ENCODE measurements at places on chromosomes 6 and 20. TPM values are rescaled to one million over a fixed set of nuclear protein-coding genes. Genes with fewer than 3 reads are reported as not detected.
A peak's percentile ranks its signal among the peaks of the same experiment; 100 is the strongest.

The C6orf58 gene
- not detected for total RNA-seq

- DNase-seq: no peak
Observed at GRCh38 chr6:169163411-169163901, 90.2 kb downstream of the THBS2 start.

- DNase-seq: no peak
Observed at GRCh38 chr6:16777794-16778193, 16.5 kb upstream of the ATXN1 start.

DNA sequence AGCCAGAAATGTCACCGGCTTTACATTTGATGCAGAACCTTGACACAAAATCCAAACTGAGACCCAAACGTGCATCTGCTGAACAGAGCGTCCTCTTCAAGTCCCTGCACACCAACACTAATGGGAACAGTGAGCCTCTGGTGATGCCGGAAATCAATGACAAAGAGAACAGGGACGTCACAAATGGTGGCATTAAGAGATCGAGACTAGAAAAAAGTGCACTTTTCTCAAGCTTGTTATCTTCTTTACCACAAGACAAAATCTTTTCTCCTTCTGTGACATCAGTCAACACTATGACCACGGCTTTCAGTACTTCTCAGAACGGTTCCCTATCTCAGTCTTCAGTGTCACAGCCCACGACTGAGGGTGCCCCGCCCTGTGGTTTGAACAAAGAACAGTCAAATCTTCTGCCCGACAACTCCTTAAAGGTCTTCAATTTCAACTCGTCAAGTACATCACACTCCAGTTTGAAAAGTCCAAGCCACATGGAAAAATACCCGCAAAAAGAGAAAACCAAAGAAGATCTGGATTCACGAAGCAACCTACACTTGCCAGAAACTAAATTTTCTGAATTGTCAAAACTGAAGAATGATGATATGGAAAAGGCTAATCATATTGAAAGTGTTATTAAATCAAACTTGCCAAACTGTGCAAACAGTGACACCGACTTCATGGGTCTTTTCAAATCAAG is 108.4 kb downstream of the RTN4IP1 start:
- peak; percentile 90 for DNase-seq

DNA sequence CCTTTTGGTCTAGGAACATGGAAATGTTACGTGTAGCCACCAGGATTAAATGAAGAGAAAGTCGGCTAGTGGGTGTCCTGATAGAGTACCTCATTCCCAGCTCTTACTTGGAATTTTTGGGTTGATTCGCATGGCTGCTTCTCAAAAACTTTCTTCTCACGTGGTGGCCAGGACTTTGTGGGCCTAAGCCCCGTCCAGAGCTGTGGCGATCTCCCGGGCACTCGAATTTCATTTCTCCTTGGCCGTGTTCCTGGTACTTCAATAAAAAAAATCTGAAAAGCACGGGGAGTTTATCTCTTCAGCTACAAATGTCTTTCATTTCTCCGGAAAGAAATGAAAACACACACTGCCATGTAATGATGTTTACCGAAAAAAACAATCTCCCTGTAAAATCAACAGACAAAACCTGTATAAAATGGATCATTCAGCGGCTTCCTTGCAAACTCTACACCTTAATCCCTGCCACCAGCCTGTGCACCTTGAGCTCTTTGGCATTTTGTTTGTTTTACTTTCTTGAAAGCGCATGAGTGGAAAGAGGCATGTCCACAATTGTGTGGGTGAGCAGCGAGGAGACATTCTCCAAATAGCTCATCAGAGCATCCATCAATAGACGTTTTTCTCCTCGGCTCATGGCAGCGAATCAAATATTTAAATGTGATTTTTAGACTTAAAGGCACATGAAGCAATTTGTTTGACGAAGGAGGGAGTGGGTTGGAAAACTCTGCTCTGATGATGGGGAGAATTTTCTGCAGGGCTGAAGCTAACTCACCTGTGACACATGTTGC is 173.1 kb downstream of the TFAP2C start:
- no peak for DNase-seq

The OR2H2 gene
- total RNA-seq: not detected

The RIPPLY2 gene
- total RNA-seq: not detected

- no peak for DNase-seq
Observed at GRCh38 chr6:73648166-73648565, 5.6 kb downstream of the SLC17A5 start.

DNA sequence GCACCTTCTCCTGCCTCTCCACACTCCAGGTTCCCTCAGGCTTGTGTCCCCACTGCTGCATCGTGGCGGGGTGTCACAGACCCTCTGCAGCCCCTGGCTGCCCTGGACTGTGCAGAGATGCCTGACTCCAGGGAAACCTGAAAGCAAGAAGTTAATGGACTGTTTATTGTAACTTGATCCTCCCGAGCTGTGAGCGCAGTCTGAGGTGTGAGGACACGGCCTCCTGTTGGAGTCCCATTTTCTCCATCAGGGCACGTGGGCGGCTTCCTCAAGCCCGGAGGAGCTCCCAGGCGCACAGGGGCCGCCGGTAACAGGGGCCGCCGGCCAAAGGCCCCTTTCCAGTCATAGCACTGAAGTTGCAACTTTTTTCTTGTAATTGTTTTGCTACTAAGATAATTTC is 16.9 kb downstream of the RBM38 start:
- no peak for DNase-seq

DNA sequence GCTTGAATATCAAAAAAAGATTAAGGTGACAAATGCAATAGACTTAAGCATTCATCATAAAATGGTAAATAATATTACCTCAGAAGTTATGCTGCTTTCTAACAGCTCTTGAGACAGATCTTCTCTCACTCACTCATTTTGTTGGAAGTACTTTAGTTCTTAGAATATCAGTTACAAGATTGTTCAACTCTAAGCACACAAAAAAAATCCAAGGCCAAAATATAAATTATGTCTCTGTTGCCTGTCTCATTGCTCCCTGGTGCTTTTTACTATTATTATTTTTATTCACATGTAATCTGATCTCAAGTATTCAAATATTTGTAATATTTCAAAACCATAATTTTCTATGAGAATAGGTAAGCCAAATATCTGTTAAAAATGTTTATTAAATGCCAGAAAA is 259.4 kb upstream of the HSF2 start:
- no peak for DNase-seq

Data from activated CD8-positive, alpha-beta T cell treated with anti-CD3 and anti-CD28 coated beads, Interleukin-2, amount 10 ng/mL, durations not matched to agents 7 days and 5 days (primary cell).